ENCODE measurements at places on chromosomes 2 and 18. TPM values are rescaled to one million over a fixed set of nuclear protein-coding genes. Genes with fewer than 3 reads are reported as not detected.

- H3K4me1 ChIP-seq: peaks cover 21% of the 10 kb centered on the region
- H3K27me3 ChIP-seq: peaks cover 27% of the 10 kb centered on the region
- no peak for DNase-seq
- no peak overlapping the region for H3K27ac ChIP-seq
- H3K4me3 ChIP-seq: no peak overlapping the region
Measured at GRCh38 chr18:45841765-45842442, 16.4 kb downstream of the SIGLEC15 start.

- peaks cover 5% of the 10 kb centered on the region for H3K4me1 ChIP-seq
- H3K27ac ChIP-seq: no peak overlapping the region
- peaks cover 11% of the 10 kb centered on the region for H3K27me3 ChIP-seq
- no peak for DNase-seq
Measured at GRCh38 chr2:26913606-26913998, 56.8 kb upstream of the MAPRE3 start.

- no peaks in the 10 kb centered on the region for H3K36me3 ChIP-seq
- no peak overlapping the region for H3K4me3 ChIP-seq
- peaks cover 58% of the 10 kb centered on the region for H3K27me3 ChIP-seq
- DNase-seq: no peak
- H3K27ac ChIP-seq: no peak overlapping the region
Measured at GRCh38 chr2:238843476-238843875, 4.4 kb upstream of the TWIST2 start.

- no peak overlapping the region for H3K27ac ChIP-seq
- H3K4me3 ChIP-seq: no peak overlapping the region
- H3K4me1 ChIP-seq: peaks cover 8% of the 10 kb centered on the region
- DNase-seq: no peak
- no peaks in the 10 kb centered on the region for H3K27me3 ChIP-seq
Measured at GRCh38 chr2:23283653-23284052, 101.3 kb upstream of the KLHL29 start.

The BCL11A gene
- 23.6 TPM for total RNA-seq

All from heart right ventricle (tissue), 16 donors.